Gastrocnemius medialis (tissue), 4 donors: ENCODE measurements at places on chromosomes 3 and 15. TPM values are rescaled to one million over a fixed set of nuclear protein-coding genes. Genes with fewer than 3 reads are reported as not detected.

DNA sequence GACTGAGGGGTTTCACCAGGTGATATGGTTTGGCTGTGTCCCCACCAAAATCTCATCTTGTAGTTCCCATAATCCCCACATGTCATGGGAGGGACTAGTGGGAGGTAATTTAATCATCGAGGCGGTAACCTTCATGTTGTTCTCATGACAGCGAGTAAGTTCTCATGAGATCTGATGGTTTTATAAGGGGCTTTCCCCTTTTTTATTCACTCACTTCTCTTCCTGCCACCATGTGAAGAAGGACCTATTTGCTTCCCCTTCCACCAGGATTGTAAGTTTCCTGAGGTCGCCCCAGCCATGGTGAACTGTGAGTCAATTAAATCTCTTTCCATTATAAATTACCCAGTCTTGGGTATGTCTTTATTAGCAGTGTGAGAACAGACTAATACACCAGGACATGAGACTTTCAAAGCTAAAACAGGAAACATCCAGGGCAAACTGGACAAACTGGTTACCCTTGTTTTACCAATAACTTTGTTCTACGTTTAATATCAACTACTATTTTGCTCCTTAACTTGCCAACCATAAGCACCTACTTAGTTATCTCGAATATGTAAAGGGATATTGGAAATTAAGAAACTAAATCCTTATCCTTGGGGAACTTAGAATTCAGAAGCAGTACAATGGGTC is 98.2 kb downstream of the MYH15 start:
- H3K36me3 ChIP-seq = no peaks in the 10 kb centered on the region
- H3K27ac ChIP-seq = no peak overlapping the region
- H3K4me3 ChIP-seq = no peak overlapping the region
- no peaks in the 10 kb centered on the region for H3K4me1 ChIP-seq
- DNase-seq = no peak

- H3K4me3 ChIP-seq = no peak overlapping the region
- no peaks in the 10 kb centered on the region for H3K36me3 ChIP-seq
- no peaks in the 10 kb centered on the region for H3K27me3 ChIP-seq
Measured at GRCh38 chr15:77376770-77377169, 43.1 kb downstream of the PEAK1 start.

DNA sequence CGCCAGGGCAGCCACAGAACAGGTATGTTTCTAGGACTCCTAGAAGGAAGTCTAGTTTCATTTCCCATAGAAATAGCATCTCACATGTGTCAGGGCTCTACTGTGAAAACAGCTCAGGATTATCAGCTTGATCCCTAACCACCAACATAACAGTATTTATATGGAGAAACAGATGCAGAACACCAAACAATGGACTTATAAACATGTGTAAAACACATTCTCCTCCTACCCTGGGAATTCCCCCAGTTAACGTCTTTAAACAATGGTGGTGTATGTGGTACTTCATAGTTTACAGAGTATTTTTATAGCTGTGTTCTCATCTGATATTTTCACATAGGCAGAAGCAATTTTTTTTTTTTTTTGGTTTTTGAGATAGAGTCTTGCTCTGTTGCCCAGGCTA is 9.7 kb downstream of the TNFSF10 start:
- no peak overlapping the region for H3K4me3 ChIP-seq
- no peaks in the 10 kb centered on the region for H3K27me3 ChIP-seq
- peaks cover 31% of the 10 kb centered on the region for H3K4me1 ChIP-seq
- H3K27ac ChIP-seq = peak overlapping the region; percentile 75

DNA sequence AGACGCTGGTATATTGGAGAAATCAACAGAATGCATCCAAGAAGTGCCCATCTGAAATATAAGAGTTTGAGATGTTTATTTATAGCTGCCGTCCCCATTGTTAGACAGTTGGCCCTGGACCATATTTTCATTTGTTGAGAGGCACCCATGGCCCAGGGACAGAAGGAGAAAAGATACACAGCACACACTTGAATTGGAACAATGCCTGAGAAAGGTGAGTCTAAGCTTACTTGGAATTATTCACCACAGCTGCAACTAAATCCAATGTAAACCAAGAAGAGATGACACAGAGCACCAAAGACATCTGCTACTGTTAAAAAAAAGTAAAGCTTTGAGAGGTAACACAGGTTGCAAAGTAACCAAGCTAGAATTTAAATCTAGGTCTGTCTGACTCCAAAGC is 525.5 kb upstream of the NAALADL2 start:
- H3K27ac ChIP-seq = no peak overlapping the region
- no peaks in the 10 kb centered on the region for H3K4me1 ChIP-seq
- DNase-seq = no peak
- H3K4me3 ChIP-seq = no peak overlapping the region
- no peaks in the 10 kb centered on the region for H3K27me3 ChIP-seq

DNA sequence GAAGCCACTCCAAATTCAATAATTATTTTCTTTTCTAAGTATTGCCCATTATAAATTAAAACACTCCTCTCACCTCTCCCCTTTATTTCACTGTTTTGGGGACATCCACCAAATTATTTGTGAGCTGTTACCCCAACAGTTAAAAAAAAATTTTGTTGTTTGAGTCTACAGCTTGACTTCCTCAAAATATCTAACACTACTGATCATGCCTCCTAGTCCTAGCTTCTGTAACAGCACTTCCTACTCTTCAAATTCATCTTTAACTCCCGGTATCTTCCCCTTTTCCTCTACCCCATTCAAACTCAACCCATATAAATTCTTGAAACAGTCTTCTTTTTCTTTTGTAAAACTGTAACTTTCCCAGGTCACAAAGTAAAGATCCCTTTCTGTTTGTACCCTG is 15.9 kb downstream of the PARL start:
- no peaks in the 10 kb centered on the region for H3K27me3 ChIP-seq
- peaks cover 5% of the 10 kb centered on the region for H3K4me1 ChIP-seq
- H3K36me3 ChIP-seq = peaks cover 25% of the 10 kb centered on the region
- no peak overlapping the region for H3K27ac ChIP-seq
- no peak for DNase-seq

- DNase-seq = no peak
- H3K4me3 ChIP-seq = no peak overlapping the region
- no peaks in the 10 kb centered on the region for H3K4me1 ChIP-seq
- H3K27me3 ChIP-seq = no peaks in the 10 kb centered on the region
Measured at GRCh38 chr3:97264180-97264579, 449.8 kb downstream of the EPHA6 start.

DNA sequence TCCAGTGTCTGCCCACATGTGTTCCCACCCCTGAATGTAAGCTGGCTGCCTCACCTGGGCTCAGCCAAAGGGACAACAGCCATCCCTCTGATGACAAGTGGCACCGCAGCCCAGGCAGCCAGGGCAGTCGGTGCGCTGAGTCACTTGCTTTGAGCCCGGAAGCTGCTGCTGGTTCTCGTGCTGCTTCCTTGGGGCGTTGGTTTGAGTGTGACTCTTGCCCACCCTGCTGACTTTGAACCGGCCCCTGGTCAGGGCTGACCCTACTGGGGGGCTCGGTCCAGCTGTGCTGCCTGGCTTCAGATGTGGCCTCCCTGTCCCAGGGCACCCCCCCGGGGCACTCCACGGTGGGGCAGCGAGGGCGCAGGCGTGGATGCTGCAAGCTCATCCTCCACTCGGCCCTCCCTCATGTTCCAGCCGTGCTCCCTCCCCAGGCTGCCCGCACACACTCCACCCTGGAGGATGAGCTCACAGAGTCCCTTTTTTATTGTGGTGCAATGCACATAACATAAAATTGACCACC is 62.1 kb downstream of the EFCAB12 start:
- H3K4me3 ChIP-seq = no peak overlapping the region
- no peaks in the 10 kb centered on the region for H3K4me1 ChIP-seq
- no peak for DNase-seq
- no peak overlapping the region for H3K27ac ChIP-seq

GRCh38 chr15:98530570-98530969 is 117.8 kb upstream of the IGF1R start:
- H3K36me3 ChIP-seq = no peaks in the 10 kb centered on the region
- H3K4me1 ChIP-seq = no peaks in the 10 kb centered on the region
- no peak overlapping the region for H3K27ac ChIP-seq
- no peak overlapping the region for H3K4me3 ChIP-seq
- peaks cover 13% of the 10 kb centered on the region for H3K27me3 ChIP-seq

GRCh38 chr3:66483006-66483405 is 17.8 kb downstream of the LRIG1 start:
- H3K36me3 ChIP-seq = no peaks in the 10 kb centered on the region
- peak overlapping the region; percentile 92 for H3K27ac ChIP-seq
- DNase-seq = peak; percentile 82
- H3K4me3 ChIP-seq = peak overlapping the region; percentile 34
- peaks cover 92% of the 10 kb centered on the region for H3K4me1 ChIP-seq
- no peaks in the 10 kb centered on the region for H3K27me3 ChIP-seq

DNA sequence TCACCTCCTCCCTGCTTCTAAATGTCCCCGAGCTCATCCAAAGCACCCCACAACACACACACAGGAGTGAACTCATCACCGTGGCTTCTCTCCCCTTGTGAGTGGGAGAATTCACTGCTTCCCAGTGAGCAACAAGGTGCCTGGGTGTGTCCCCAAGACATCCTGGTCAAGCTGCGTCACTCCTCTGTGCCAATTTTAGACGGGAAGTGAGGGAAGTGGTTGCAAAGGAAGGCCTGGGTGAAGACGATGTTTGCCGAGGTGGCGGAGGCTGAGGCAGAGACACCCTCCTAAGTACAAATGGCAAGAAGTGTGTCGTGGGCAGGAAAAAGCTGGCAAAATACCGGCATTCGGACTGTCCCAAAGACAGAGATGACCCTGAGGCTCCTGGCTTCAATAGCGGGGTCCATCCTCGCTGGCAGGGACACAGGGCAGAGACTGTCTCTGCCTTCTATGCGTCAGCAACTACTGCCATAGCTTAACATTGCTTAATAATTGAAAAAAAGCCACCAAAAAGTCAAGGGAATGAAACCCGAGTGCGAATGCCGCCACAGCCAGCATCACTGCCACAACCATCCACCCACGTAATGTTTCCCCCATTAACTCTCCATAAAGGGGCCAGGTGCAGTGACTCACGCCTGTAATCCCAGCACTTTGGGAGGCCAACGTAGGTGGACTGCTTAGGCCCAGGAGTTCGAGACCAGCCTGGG is 72.8 kb downstream of the VGLL4 start:
- no peaks in the 10 kb centered on the region for H3K36me3 ChIP-seq
- peak overlapping the region; percentile 88 for H3K27ac ChIP-seq
- DNase-seq = peak; percentile 85

GRCh38 chr15:96264351-96264798 is 66.1 kb upstream of the NR2F2 start:
- H3K36me3 ChIP-seq = no peaks in the 10 kb centered on the region
- no peak overlapping the region for H3K4me3 ChIP-seq
- H3K27me3 ChIP-seq = no peaks in the 10 kb centered on the region
- peak; percentile 33 for DNase-seq
- peaks cover 13% of the 10 kb centered on the region for H3K4me1 ChIP-seq

- H3K4me1 ChIP-seq = no peaks in the 10 kb centered on the region
- no peaks in the 10 kb centered on the region for H3K36me3 ChIP-seq
- no peak for DNase-seq
- no peak overlapping the region for H3K4me3 ChIP-seq
- H3K27ac ChIP-seq = no peak overlapping the region
- no peaks in the 10 kb centered on the region for H3K27me3 ChIP-seq
Measured at GRCh38 chr15:100692671-100693070, 90.3 kb downstream of the ASB7 start.

- H3K36me3 ChIP-seq = no peaks in the 10 kb centered on the region
- no peak overlapping the region for H3K27ac ChIP-seq
- no peak overlapping the region for H3K4me3 ChIP-seq
Measured at GRCh38 chr3:119585856-119586570, 6.7 kb downstream of the ADPRH start.

GRCh38 chr15:96336596-96337364 is 6.3 kb downstream of the NR2F2 start:
- peak overlapping the region; percentile 93 for H3K27ac ChIP-seq
- H3K36me3 ChIP-seq = peaks cover 6% of the 10 kb centered on the region
- peaks cover 45% of the 10 kb centered on the region for H3K4me1 ChIP-seq
- peak overlapping the region; percentile 81 for H3K4me3 ChIP-seq
- no peaks in the 10 kb centered on the region for H3K27me3 ChIP-seq

- no peak overlapping the region for H3K27ac ChIP-seq
- DNase-seq = no peak
- H3K4me3 ChIP-seq = no peak overlapping the region
- H3K27me3 ChIP-seq = peaks cover 11% of the 10 kb centered on the region
Measured at GRCh38 chr3:169153656-169154055, 509.9 kb downstream of the MECOM start.

DNA sequence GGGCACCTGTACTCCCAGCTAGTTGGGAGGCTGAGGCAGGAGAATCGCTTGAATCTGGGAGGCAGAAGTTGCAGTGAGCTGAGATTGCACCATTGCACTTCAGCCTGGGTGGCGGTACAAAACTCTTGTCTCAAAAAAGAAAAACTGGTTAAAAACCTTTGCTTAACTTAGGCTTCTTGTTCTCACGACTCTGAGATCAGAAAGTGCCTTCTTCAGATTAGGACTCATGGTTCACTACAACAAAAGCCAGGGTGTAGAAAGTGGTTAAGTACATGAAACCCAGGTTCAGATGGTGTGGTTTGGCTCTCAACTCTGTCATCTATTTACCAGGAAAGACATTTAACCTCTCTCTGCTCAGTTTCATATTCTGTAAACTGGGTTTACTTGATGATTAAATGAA is 168.4 kb downstream of the TUSC7 start:
- no peaks in the 10 kb centered on the region for H3K4me1 ChIP-seq

DNA sequence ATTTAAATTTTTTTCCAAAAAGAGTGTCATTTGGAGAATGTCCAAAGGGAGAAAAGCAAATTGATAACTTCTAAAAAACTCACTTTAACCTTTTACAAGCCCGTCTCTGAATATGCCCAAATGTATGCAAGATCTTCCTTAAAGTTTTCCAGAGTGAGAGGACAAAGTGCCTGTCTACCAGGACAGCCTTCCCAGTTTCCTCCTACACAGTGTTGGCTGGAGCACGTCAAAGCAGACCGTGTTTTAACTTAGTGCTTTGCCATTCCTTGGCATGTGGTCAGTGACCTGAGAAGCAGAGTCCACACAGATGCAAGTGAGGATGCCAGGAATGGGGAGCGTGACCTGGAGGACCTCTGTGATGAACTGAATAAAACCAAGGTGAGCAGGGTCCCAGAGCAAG is 245.7 kb downstream of the FAM43A start:
- H3K27ac ChIP-seq = peak overlapping the region; percentile 64
- H3K4me1 ChIP-seq = peaks cover 43% of the 10 kb centered on the region
- H3K27me3 ChIP-seq = no peaks in the 10 kb centered on the region
- H3K36me3 ChIP-seq = no peaks in the 10 kb centered on the region
- no peak overlapping the region for H3K4me3 ChIP-seq

DNA sequence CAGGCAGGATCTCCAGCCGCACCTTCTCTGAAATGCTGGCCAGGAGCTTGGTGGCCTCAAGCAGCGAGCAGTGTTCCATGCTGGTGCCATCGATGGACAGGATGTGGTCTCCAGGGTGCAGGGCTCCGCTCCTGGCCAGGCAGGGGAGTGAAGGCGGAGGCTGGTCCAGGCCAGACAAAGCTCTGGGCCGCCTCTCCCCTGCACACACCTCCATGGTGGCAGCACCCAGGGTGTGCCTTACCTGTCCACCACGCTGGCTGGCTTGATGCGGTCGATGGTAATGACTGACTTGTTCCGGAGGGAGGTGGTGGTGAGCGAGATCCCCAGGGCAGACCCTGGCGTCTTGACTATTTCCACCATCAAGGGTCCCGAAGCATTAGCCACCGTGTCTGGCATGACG is 20.0 kb downstream of the GRIP2 start:
- no peaks in the 10 kb centered on the region for H3K27me3 ChIP-seq
- no peaks in the 10 kb centered on the region for H3K36me3 ChIP-seq
- H3K4me3 ChIP-seq = no peak overlapping the region
- H3K4me1 ChIP-seq = peaks cover 42% of the 10 kb centered on the region

GLDN gene
- total RNA-seq = 1.0 TPM

CASR gene
- not detected for total RNA-seq

GNB5 gene
- total RNA-seq = 4.6 TPM

CSPG5 gene
- total RNA-seq = 0.20 TPM

CCDC9B gene
- 14.8 TPM for total RNA-seq

SLC12A1 gene
- not detected for total RNA-seq

TMEM212 gene
- not detected for total RNA-seq

GOLGA8O gene
- not detected for total RNA-seq

HCN4 gene
- not detected for total RNA-seq

ALCAM gene
- 0.82 TPM for total RNA-seq

GCSAM gene
- total RNA-seq = not detected
